ENCODE measurements at places on chromosomes 5 and 9.
A peak's percentile ranks its signal among the peaks of the same experiment; 100 is the strongest.

GRCh38 chr5:78320401-78320800, 25.9 kb upstream of the AP3B1 start:
- peak; percentile 11 for DNase-seq

- no peak for DNase-seq
Observed at GRCh38 chr5:89900346-89900745, 509.2 kb downstream of the CETN3 start.

DNA sequence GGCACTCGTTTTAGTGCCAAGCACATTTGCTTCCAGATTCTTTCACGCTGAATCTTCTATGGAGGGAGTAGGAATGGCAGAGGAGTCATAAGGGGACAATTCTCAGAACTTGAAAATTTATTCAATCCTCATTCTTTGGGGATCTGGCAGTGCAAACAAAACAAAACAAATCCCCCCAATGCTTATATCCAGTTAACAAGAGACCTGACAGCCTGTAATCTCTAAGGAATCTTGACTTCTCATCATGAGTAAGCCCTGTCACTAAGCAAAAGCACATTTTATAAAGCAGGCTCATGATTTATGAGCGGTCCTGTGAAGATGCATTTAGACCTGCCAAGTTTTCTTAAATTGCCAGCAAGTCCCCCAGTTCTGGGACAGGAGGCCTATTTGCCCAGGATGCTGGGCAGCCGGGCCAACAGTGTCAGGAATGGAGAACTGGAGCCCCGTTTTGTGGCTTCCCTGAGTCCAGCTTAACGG, 513.9 kb downstream of the CTNND2 start:
- DNase-seq: no peak

DNA sequence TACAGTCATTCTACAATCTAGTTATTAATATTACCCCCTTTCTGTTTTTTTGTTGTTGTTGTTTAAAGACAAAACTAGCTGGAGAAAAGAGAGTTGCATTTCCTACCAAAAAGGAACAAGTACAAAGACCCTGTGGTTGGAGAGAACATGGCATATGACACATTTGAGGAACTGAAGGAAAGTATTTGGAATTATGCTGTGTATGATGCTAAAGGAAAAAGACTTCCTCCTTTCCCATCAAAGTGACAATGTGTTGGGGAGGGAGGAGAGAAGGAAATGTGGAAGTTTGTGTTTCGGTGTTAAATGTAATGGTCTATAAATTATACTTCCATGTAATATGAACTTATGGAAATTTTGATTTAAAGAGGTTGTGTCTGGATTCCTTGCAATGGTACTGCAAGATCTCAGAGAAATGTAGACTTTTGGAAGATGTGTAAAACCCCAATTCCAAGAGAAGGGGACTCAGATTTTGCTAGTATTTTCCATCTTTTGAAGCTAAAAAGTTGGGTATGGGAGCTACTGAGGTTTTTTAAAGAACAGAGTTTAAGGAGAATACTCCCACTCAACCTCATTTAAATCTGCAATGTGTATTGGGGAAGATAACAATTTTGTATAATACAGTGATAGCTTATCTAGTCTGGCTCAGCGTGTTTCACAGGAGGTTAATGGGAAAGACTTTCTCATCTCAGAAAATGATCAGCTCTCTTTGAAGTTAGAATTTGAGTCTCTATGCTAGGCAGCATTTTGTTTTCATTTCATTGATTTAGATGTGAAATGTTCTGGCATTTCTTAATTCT, 15.4 kb upstream of the TNFSF8 start:
- DNase-seq: no peak

DNA sequence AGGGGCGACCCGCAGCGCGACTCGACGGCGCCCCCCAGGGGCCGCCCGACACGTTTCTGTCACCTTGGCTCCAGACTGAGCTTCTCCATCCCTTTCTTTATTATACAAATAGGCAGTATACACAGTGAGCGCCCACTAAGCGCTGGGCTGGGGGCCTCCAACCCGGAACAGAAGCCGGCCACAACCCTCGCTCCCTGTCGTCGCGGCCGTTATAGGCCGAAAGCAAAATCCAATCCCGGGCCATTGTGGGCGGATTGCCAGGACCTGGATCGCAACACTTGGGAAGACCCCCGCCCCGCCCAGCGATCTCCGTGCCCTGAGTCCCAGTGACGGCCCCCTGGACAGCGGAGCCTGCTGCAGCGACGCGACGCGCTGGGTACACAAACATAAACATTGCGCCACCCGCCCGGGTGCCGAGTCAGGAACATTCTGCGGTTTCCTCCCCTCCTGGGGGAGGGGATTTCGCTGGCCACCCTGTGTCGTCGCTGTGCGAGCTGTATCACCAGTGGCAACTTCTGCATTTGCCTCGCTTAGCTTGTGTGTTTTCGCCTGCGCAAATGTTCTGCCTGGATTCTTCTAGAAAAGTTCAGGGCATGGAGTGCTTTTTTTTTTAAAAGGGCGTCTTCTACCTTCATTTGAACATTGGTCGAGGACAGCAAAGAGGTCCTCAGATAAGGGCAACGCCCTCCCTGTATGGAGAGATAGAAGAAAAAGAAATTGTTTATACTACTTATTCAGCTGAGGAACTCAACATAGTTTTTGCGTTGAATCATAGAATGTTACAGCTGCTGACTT, 1.3 kb upstream of the DUSP1 start:
- DNase-seq: peak; percentile 86

DNA sequence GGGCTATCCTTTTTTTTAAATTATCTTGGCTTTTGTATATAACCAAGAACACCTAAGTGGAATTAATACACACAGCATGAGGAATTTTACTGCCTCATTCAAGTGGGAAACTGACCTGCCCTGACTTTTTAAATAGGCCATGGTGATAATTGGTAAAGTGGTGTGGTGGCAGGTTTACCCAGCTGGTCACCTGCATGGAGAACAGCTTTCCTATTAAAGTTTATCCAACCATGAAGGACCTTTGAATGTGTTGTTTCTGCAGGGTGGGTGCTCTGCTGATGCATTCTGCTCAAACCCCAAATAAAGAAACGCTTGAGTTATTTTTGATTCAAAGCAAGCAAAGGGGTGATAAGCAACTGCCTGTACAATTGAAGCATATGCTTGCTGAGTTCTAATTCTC, 261.0 kb upstream of the GRIN3A start:
- DNase-seq: no peak

DNA sequence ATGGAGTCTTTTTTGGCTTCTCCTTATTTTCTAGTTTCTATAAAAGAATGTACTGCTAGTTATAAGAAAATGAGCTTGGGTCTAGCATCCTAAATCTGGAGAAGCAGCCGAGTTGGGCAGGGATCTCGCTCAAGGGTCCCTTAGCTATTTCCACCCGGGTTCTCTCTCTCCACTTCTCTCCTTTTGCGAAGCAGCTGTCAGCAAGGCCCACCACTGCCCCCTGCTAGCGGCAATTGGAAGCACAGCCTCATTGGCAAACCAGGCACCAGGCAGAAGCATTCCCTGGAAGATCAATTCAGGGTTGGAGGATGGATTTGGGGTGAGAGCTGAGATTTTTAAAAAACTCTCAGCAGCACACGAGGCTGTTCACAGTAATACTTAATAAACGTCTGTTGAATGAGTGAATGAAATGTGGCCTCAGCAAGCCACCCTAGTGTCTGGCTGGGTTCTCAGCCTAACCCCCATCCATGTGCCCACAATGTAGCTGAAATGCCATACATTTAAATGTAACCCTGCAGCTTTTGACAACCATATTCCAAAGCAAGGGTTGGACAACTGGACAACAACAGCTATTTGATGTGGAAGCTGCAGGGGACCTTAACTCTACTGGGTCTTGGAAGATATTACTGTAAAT, 34.6 kb upstream of the TNIP1 start:
- peak; percentile 79 for DNase-seq

GRCh38 chr9:83622939-83623678, at the start of gene IDNK:
IDNK (plus strand) TSS chr9:83623143; CDS start chr9:83623172, 29 bp downstream.
- DNase-seq: peak; percentile 79

GRCh38 chr5:38462976-38463633, 93.3 kb downstream of the LIFR start:
- no peak for DNase-seq

GRCh38 chr5:34929134-34929719, at the start of gene DNAJC21:
DNAJC21 (plus strand) TSS chr5:34929559; CDS start chr5:34929820, 261 bp downstream.
- peak; percentile 98 for DNase-seq

- no peak for DNase-seq
Observed at GRCh38 chr9:136697146-136697820, 10.0 kb upstream of the AGPAT2 start.

DNA sequence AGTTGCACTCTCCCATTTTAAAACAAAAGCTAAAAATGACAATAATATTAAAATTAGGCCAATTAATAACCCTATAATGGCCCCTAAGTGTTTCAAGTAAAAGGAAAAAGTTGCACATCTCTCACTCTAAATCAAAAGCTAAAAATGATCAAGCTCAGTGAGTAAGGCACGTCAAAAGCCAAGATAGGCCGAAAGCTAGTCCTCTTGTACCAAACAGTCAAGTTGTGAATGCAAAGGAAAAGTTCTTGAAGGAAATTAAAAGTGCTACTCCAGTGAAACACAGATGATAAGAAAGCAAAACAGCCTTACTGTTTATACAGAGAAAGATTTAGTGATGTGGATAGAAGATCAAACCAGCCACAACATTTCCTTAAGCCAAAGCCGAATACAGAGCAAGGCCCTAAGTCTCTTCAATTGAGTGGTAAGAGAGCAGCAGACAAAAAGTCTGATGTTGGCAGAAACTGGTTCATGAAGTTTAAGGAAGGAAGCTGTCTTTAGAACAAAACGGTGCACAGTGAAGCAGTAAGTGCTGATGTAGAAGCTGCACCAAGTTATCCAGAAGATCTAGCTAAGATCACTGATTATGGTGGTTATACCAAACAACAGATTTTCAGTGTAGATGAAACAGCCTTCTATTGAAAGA, 144.1 kb upstream of the ACOT12 start:
- DNase-seq: no peak

GRCh38 chr9:113416149-113416721, 5.7 kb downstream of the C9orf43 start:
- peak; percentile 61 for DNase-seq

DNA sequence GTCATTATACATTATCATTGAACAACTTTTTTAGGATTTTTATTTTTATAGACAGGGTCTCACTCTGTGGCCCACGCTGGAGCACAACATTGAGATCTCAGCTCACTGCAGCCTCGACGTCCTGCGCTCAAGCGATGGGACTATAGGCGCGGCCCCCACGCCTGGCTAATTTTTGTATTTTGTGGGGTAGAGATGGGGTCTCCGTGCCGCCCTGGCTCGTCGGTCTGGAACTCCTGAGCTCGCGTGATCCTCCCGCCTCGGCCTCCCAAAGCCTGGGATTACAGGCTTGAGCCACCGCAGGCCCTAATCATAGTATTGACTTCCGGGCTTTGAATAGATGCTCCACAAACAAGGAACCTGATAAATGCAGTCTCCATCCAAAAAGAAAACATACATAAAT, 1.4 kb upstream of the EDF1 start:
- no peak for DNase-seq

DNA sequence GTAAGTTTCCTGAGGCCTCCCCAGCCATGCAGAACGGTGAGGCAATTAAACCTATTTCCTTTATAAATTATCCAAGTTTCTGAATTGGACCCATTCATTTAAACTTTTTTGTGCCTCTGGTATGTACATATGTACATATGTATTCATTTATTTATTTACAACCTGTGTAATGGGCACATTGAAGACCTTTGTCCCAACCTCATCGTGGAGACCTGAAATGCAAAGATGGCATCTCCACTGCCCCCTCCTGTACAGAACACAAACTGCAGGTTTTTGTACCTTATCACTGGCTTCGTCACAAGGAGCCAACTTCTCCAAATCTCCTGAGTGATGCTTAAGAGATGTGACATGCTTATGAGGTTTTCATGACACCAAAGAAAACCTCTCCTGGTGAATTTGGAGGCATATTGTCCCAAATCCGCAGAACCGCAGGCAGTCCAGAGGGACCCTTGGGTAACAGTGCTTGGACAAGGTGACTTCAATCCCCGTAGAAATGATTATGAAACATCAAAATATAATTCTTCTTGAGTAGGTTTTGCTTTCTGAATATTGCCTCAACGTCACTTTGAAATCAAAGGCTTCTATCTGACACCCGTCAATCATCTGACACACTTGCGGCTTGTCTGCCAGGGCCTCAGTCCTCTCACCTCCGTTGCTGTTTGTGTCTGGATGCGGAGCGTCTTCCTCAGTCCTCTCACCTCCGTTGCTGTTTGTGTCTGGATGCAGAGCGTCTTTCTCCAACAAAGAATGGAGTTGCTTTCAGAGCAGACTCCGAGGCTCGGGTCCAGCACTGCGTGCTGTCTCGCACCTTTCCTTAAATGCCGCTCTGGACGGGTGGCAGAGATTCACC, 135.0 kb upstream of the IRX4 start:
- DNase-seq: peak; percentile 52

DNA sequence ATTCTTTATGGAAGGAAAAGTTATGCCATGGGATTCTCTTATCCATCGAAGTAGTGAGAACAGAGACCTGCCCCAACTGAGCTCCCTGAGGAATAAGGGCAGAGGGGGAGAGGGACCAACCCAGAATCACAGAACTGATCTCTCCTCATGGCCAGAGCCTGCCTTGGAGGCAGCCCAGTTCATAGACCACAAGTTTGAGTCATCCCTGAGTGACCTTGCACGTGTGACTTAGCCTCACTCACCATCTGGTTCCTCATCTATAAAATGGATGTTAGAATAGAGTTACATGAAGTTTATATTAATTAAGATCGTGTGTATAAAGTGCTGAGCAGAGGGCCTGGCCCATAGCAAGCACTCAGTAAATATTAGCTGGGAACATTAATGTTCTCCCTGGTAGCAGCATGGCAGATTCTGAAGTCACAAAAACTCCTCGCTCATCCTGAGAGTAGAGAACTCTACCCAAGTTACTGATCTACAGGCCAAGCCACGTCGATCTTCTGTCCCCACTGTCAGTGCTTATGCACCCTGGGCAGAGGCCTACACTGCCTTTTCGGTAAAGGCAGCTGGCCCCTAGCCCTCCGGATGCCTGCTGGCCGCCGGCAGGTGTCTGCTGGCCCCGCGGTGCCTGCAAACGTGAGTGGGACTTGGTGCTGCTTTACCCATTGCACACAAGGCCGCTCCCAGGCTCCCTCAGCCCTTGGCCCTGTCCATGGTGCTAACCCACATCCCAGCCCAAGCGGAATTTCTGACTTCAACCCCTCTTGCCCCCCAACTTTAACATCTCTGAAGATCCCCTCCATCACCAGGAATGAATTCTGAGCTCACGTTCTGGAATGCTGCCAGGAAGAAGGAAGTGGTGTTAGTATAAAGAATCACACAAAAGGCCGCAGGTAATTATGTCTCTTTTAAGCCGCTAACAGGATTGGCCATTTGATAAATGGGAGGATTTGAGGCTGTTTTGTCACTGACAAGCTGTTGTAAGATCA, 61.1 kb upstream of the ARAP3 start:
- DNase-seq: no peak

DNA sequence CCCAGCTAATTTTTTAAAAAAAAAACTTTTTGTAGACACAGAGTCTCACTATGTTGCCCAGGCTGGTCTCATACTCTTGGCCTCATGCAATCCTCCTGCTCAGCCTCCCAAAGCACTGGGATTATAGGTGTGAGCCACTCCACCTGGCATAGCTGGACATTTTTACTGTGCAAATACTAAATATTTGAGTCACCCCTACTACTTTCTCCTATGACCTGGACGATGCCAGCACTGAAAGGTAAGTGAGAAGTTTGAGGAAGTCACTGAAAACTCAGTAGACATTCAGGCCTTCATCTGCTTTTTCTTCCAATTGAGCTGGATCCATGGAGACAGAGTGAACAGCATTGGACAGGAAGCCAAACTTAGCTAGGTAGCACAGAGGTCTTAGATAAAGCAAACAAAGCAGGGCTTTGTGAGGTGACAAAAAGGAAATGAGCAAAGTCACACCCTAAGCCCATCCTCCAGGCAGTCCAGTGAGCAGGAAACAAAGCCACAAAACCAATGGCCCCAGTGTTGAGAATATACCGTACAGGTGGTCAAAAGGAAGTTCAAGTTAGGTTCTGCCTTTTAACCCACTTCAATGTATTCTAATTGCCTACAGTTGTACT, 192.6 kb upstream of the RASA1 start:
- DNase-seq: no peak
